Tongue (tissue), 3 donors: ENCODE measurements at places on chromosomes 1 and 21. TPM values are rescaled to one million over a fixed set of nuclear protein-coding genes. Genes with fewer than 3 reads are reported as not detected.

Gene IGSF9
- total RNA-seq = 8.7 TPM

Gene SMCP
- total RNA-seq = not detected

Gene C1QA
- total RNA-seq = 15.8 TPM

Gene SYPL2
- 61.5 TPM for total RNA-seq

Gene OR2T1
- total RNA-seq = not detected

Gene FAM151A
- not detected for total RNA-seq
